ENCODE measurements at places on chromosomes 16 and 17. TPM values are rescaled to one million over a fixed set of nuclear protein-coding genes. Genes with fewer than 3 reads are reported as not detected.

Gene MYH2
- total RNA-seq = 0.02 TPM

Gene ASGR1
- 5.0 TPM for total RNA-seq

Gene RFWD3
- 32.2 TPM for total RNA-seq

DNA sequence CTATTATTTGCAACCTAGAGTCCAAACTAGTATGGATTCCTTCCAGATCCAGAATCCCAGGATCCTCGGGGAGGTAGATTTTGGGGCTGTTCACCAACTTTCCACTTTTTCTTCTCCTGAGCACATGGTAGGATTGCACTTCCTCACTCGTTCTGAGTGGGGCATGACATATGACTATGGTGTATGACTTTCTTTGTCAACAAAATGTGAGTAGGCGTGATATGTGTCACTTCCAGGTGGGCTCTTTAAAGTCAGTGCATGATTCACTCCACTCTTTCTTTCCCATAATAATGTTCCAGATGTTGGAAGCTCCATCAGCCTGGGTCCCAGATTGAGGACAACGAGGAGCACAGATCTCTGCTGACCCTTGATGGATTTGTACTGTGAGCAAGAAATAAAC lies 21.5 kb downstream of the IRX5 start:
- DNase-seq = no peak

GRCh38 chr16:82634955-82635610 lies 8.3 kb downstream of the CDH13 start:
- no peak for DNase-seq

GRCh38 chr17:67488768-67489167 lies 111.7 kb downstream of the PITPNC1 start:
- DNase-seq = no peak

Data from astrocyte (in vitro differentiated cells and primary cell).